ENCODE measurements at places on chromosomes 2 and 18. TPM values are rescaled to one million over a fixed set of nuclear protein-coding genes. Genes with fewer than 3 reads are reported as not detected.

DNA sequence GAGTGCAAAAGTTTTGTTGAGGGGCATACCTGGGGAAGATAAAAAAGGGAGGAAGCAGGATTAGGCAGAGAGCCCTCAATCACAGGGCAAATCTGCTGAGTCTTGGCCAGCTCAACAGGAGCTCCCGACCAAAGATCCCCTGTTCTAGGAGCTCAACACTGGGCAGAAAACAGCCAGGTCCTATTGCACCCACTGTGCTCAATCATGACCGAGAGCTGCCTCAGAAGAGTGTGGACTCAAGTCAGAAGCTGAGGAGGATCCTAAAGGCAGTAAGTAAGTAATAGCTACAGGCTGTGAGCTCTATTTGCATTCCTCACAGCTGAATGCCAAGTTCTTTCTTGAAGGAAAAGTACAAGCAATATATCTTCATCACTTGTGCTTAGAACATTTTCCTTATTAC is 334.4 kb upstream of the NRP2 start:
- no peaks in the 10 kb centered on the region for H3K4me1 ChIP-seq
- H3K27ac ChIP-seq = no peak overlapping the region
- H3K4me3 ChIP-seq = no peak overlapping the region
- H3K27me3 ChIP-seq = no peaks in the 10 kb centered on the region
- H3K36me3 ChIP-seq = no peaks in the 10 kb centered on the region
- no peak for DNase-seq

DNA sequence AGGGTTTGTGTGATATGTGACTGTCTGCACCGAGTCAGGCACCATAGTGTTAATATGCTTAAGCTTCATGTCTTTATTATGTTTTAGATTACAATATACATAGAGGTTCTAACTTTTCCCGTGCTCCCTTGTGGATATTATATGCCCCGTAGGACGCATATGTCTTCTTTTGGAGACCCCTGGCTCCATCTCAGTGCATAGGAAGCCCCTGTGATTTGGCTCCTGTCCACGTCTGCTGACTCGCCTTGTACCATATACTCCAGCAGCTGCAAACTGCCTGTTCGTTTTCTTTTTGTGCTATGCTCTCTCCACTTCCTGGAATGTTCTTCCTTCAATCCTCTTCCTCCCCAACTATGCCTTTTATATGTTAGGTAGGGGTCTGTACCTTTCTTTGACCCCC is 110.9 kb downstream of the PTRHD1 start:
- no peaks in the 10 kb centered on the region for H3K36me3 ChIP-seq
- no peak overlapping the region for H3K27ac ChIP-seq
- no peaks in the 10 kb centered on the region for H3K27me3 ChIP-seq
- peaks cover 5% of the 10 kb centered on the region for H3K4me1 ChIP-seq

DNA sequence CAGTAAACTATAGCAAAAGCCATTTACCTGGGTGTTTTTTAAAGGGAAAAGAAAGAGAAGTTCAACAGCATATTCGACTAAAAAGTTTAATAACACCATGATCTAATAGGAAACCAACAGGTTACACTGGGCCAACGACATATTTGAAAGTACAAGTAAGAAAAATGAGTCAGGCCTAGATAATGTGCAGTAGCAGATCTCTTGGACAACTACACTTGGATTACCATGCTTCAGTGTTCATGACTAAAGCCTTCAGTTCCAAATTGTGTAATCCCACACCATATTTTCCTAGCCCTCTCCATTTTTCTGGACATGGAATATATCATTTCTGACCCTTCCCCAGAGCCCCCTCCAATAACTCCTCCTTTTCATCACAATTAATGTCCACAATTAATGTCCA is 39.1 kb upstream of the FIGN start:
- no peaks in the 10 kb centered on the region for H3K36me3 ChIP-seq
- no peak for DNase-seq
- no peak overlapping the region for H3K4me3 ChIP-seq

Gene CXCR4
- total RNA-seq = 21.9 TPM

Gene GCA
- 29.1 TPM for total RNA-seq

Gene SLC5A7
- 0.96 TPM for total RNA-seq

Data from adrenal gland (tissue), 19 donors.